SJCRH30 (cell line): ENCODE measurements at places on chromosomes 2 and 18.

DNA sequence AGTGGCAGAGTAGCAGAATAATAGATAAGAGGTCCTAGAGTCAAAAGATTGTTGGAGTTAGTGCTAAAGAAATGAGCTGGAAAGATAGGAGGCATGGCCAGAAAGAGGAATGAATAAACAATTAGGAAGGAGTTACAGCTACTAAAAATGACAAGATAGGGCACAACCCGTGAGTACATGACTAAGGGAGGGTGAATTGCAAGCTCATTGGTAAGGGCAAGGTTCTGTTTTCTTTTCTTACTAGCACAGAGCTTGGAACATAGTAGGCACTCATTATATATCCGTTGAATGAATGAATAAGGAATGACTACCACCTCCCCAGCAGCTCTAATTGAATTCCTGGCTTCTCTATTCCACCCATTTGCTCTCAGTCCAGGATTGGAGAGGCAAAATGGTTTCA, 5.7 kb upstream of the MARCO start:
- no peak for DNase-seq

DNA sequence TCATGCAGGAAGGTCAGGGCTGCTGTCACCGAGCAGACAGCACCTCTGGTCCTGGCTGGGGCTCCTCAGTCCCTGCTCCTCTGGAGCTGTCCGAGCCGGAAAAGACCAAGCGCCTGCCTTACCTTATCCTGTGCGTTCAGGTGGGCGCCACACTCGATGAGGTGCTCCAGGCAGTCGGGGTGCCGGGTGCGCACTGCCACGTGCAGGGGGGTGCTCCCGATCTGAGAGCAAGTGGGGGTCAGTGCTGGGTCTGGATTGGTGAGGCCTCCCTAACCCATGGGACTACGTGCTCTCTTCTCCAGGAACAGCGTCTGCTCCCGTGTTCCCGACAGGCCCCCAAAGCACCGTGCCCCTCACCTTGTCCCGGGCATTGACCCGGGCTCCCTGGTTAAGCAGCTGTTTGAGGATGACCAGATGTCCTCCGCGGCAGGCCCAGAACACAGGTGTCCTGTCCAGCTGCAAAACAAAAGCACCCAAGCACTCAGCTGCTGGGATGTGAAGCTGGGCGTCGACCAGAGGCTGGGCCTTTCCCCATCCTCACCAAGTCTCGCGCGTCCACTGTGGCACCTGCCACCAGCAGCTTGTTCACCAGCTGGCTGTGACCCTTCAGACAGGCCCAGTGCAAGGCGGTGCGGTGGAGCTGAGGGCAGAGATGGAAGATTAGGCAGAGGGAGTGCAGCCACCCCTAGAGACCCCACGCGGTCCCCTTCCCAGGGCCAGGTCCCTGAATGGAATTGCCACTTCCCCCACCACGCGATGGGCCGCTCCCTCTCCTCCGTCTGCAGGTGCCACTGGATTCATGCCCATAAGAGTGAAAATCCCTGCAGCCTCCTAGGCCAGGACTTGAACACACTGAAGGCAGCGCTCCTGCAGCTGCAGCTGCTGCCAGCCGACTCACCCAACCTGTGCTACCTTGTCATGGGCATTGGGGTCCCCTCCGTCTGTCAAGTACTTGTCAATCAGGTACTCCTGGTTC, 3.7 kb downstream of the ANKRD23 start:
- DNase-seq: no peak

GRCh38 chr2:24276349-24276899, 83.9 kb downstream of the ITSN2 start:
- no peak for DNase-seq

DNA sequence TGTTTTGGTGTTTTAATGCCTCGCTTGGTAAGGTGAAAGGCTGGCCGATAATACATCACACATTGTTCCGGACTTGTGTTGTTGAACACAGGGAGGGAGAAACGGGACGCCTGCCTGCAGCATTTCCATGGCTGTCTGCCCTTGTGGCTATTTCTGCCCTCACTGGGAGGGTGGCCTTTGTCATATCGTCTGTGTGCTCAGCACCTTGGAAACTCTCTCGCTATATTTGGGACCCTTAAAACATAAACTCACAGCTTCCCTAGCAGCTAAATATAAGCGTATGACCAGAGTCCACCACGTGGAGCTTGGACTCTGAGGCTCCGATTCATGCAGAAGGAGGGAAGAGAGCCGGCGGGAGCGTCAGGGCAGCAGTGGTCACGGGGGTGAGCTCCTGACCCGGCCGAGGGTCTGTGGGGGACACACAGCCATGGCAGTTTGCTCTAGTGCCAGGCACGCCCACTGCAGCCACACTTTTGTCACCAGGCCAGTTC, 111.7 kb downstream of the SH3BP4 start:
- DNase-seq: no peak

- no peak for DNase-seq
Measured at GRCh38 chr2:189199797-189200196, 20.2 kb upstream of the COL5A2 start.

DNA sequence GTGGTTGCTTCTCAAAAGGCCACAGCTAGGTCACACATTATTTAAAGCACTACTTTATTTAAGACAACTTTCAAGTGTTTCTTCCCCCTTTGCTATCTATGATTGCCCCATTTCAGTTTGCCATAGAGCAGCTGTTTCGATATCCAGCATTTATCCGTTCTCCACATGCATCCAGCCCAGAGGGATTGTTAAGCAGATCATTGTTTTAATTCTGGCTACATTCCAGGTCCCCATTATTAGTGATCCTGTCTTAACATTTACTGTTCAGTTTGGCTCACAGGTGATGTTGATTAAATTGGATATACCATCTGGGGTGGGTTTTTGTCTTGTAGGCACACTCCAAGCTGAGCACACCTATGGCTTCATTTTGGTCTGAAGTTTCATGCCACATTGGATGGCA, 638.7 kb downstream of the ZEB2 start:
- no peak for DNase-seq

DNA sequence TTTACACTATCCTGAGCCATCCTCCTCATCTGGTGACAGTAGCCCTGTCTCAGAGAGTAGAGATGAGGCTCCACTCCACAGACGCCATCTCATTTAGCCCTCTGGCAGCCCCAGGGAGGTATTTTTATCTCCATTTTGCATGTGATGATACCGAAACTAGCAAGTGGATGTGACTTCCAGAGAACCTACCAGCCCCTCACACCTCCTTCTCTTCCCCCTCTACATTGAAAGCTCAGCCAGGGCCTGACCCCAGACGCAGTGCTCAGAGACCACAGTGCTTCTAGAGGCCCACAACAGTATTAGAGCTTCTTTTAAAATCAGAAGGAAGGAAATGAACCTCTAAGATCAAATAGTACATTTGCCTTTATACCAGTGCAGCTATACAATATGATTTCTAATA, 8.3 kb downstream of the GYPC start:
- no peak for DNase-seq

GRCh38 chr18:9971313-9971920, 57.6 kb downstream of the VAPA start:
- peak; percentile 35 for DNase-seq

DNA sequence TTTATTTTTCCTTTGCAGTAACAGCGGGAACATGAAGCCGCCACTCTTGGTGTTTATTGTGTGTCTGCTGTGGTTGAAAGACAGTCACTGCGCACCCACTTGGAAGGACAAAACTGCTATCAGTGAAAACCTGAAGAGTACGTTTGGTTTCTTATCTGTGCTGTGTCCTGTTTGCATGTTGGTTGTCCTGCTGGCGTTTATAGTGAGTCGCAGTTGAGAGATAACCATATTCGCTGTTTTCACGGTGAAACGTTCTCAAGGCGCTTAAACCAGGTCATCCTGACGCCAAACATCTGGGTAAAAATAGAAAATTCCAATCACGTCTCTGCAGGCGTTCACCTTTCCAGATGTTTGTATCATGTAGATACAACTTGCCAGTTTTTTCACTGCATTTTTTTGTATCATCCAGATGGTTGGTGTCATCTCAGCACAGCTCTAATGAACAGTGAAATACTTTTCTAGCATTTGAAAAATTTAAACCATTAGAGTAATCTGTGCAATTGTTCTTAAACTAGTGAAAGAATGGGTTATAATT, 21.2 kb downstream of the CLUL1 start:
- DNase-seq: no peak

- no peak for DNase-seq
Measured at GRCh38 chr2:206958261-206958660, 18.9 kb downstream of the CPO start.

DNA sequence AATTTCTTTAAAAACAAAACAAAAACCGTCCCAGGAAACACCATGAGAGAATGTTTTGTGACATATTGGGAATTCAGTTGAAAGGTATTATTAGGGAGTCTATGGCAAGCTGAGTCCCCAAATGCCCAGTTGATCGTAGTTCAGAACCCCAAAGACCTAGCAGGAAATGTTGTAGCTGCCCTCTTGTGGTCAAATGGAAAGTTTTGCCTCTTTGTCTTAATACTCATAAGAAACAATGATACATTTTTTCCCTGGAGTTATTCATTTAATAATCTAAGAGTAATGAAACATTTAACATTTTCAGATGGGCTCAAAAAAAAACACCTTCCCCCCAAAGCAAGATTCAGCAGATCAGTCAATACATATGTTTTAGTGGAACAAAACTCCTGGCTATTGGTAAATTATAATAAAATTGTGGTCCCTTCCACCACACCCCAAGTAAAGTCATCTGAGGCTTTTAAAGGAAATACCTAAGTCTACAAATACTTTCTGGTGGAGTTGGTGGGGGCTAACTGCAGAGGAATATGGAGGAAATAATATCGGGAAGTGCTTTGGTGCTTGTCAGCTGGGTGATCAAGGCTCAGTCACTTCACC, 37.8 kb upstream of the EFEMP1 start:
- peak; percentile 66 for DNase-seq

DNA sequence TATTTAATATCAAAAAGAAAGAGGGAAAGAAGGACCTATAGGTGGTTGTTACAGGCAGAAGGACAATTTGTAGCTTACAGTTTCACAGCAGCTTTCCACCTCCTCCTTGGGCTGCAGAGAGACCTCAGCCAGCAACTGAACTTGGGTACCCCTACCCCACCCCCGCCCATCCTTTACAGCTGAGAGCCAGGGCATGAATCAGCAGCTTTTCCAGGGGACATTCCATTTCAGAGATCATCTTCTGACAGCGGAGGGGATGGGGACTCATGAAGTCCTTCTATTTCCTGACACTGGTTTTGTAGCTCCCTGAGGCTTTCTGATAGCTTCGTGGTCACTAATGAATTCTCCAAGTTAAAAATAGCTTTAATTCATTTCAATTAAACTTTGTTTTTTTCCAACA, 96.4 kb downstream of the ITGB1BP1 start:
- DNase-seq: no peak

DNA sequence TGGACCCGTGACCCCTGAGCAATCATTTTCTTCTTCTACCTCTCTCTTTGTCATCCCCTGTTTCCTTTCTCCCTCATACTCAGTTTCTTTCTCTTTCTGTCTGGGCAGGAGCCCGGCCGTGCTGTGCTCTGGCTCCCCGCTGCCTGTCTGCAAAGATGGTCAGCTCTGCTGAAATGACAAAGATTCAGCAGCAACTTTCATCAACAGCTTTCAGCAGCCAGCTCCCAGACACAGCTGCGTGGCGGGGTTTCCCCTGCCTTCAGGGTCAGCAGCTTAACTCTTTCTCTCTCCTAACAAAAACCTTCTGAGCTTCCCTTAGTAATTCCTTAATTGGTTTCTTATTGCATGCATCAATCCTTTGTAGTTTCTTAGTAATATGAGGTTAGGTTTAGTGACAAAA, 1234.4 kb downstream of the CNTNAP5 start:
- DNase-seq: no peak

DNA sequence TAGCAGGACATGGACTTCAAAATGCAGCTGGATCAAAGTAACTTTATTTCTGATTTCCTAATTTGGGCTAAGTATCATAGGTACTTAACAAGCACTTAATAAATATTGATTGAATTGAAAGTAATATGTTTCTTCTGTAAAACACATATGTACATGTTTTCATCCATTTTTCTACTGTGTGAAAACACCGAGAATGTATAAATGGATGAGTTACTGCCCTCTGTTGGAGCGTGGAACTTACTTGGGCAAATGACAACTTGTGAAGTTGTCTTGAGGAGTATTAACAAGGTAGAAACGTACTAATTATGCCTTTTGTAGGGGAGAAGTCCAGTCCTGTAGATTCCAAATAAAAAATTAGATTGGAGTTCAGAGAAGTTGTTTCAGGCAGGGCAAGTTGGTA, 87.2 kb downstream of the PHLPP1 start:
- DNase-seq: no peak

DNA sequence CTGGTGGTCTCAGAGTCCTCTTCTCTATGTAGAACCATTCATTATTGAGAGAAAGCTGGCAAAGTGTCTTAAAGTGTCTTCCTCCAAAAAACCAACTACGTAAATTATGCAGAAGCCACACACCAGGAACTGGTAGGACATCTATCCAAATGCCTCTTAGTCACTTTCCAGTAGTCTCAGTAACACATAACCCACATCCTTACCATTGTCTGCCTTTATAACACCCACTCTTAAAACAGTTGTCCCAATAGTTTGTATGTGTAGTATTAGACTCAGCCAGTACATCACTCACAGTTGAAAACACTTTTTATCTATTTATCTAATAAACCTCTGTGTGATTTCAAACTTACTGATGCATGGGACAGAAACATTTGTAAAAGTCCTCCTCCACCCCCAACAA, 143.6 kb upstream of the HNRNPA3 start:
- DNase-seq: no peak

- peak; percentile 35 for DNase-seq
Measured at GRCh38 chr2:26562811-26563645, 78.1 kb downstream of the CIB4 start.

- DNase-seq: no peak
Measured at GRCh38 chr18:22999212-22999611, 66.1 kb downstream of the RBBP8 start.

- peak; percentile 4 for DNase-seq
Measured at GRCh38 chr2:198376677-198377076, 572.3 kb downstream of the PLCL1 start.

DNA sequence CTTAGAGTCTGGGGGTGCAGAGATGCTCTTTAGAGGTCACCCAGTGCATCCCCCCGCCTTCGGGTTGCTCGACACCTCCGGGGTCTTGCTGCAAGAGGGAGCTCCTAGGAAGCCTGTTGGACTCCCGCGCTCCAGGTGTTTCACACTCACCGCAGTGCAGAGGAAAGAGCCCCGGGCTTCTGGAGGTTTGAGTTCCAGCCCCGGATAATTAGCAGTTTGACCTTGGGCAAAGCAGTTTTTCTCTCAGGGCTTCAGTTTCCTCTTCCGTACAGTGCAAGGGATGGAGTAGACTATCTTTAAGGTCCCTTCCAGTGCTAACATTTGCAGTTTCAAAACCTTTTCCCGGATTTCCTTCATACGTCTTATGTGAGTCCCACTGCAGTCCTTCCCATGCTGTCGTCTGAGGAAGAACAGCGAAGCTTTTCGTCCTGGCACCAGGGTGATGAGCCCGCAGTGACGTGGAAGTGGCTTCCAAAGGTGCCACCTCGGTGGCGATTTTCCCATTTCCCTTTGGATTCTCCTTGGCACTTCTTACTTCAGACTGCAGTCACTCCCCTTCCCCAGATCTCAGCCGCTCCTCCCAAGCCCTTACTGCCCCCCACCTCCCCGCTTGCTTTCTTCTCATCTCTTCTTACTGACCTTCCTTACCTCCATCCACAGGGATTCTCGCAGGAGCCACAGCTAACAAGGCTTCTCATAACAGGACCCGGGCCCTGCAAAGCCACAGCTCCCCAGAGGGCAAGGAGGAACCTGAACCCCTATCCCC, 585 bp downstream of the PNKD start:
- DNase-seq: no peak

- DNase-seq: no peak
Measured at GRCh38 chr2:86064006-86064405, 41.7 kb downstream of the POLR1A start.

GRCh38 chr2:186187854-186188253, 298.2 kb upstream of the ZC3H15 start:
- no peak for DNase-seq
